A549 treated with CpdA at 1 μM for 4 hours (cell line): ENCODE measurements at places on chromosomes 13 and 19. TPM values are rescaled to one million over a fixed set of nuclear protein-coding genes. Genes with fewer than 3 reads are reported as not detected.

Gene TTYH1
- total RNA-seq = 0.10 TPM in 1 of 5 replicates, not detected in the others

Gene PSG3
- 0.10 to 0.17 TPM (median 0.17 TPM) in 3 of 5 replicates, not detected in the others for total RNA-seq

Gene NKG7
- total RNA-seq = not detected in 5 replicates

Gene ZNF528
- total RNA-seq = 0.15 to 0.50 TPM (median 0.31 TPM) in 5 replicates

Gene IRGC
- total RNA-seq = not detected in 5 replicates

Gene UGGT2
- total RNA-seq = 9.1 to 9.9 TPM (median 9.6 TPM) in 5 replicates

Gene URAD
- total RNA-seq = not detected in 5 replicates

Gene CDC16
- 36.5 to 44.2 TPM (median 38.8 TPM) in 5 replicates for total RNA-seq

Gene CYP2S1
- total RNA-seq = 24.4 to 29.1 TPM (median 28.3 TPM) in 5 replicates

Gene MISP3
- total RNA-seq = 3.1 to 4.3 TPM (median 4.0 TPM) in 5 replicates

Gene STARD13
- total RNA-seq = 2.6 to 4.3 TPM (median 2.9 TPM) in 5 replicates

Gene NLRP13
- not detected in 5 replicates for total RNA-seq

Gene PLIN5
- total RNA-seq = 0.06 to 0.25 TPM (median 0.17 TPM) in 4 of 5 replicates, not detected in the other

Gene GNG14
- not detected in 5 replicates for total RNA-seq

Gene LRFN3
- total RNA-seq = 16.7 to 26.3 TPM (median 20.5 TPM) in 5 replicates

Gene KLHL26
- 2.3 to 3.8 TPM (median 3.1 TPM) in 5 replicates for total RNA-seq

Gene C13orf42
- total RNA-seq = not detected in 5 replicates

Gene BICRA
- 12.0 to 16.8 TPM (median 13.9 TPM) in 5 replicates for total RNA-seq

Gene FCAR
- total RNA-seq = not detected in 5 replicates

Gene PCDH9
- total RNA-seq = 7.2 to 8.7 TPM (median 8.3 TPM) in 5 replicates

Gene CCDC169
- total RNA-seq = 0.30 to 0.47 TPM (median 0.40 TPM) in 5 replicates

Gene PRSS57
- total RNA-seq = 0.13 TPM in 1 of 5 replicates, not detected in the others

Gene IGLON5
- total RNA-seq = 0.02 to 0.06 TPM (median 0.05 TPM) in 3 of 5 replicates, not detected in the others

Gene CLIP3
- 0.83 to 1.4 TPM (median 1.0 TPM) in 5 replicates for total RNA-seq

Gene UNC13A
- total RNA-seq = 1.5 to 2.0 TPM (median 1.7 TPM) in 5 replicates

Gene FAM124A
- total RNA-seq = 2.0 to 2.6 TPM (median 2.4 TPM) in 5 replicates

Gene MEDAG
- 0.07 to 0.08 TPM (median 0.07 TPM) in 3 of 5 replicates, not detected in the others for total RNA-seq

Gene CYP4F3
- 2.1 to 2.9 TPM (median 2.4 TPM) in 5 replicates for total RNA-seq

Gene ONECUT3
- 0.01 TPM in 2 of 5 replicates, not detected in the others for total RNA-seq

Gene OR7D4
- total RNA-seq = not detected in 5 replicates

Gene TMEM59L
- 4.2 to 6.2 TPM (median 5.2 TPM) in 5 replicates for total RNA-seq

Gene ZNF626
- not detected in 5 replicates for total RNA-seq

Gene CHAMP1
- 19.3 to 24.0 TPM (median 20.1 TPM) in 5 replicates for total RNA-seq

Gene TUBB4A
- total RNA-seq = 5.0 to 6.5 TPM (median 6.4 TPM) in 5 replicates

Gene IQCN
- total RNA-seq = 0.31 to 0.59 TPM (median 0.39 TPM) in 5 replicates

Gene IFNL1
- 0.06 to 0.23 TPM in 2 of 5 replicates, not detected in the others for total RNA-seq

Gene PALM
- 10.0 to 17.7 TPM (median 15.2 TPM) in 5 replicates for total RNA-seq

Gene MCEMP1
- total RNA-seq = not detected in 5 replicates

Gene HTR2A
- total RNA-seq = not detected in 5 replicates

Gene TEX101
- not detected in 5 replicates for total RNA-seq

Gene SGCG
- total RNA-seq = not detected in 5 replicates

Gene PABPC3
- total RNA-seq = 0.10 to 0.17 TPM (median 0.13 TPM) in 5 replicates

Gene SYCN
- not detected in 5 replicates for total RNA-seq

Gene ANKRD24
- 0.12 to 0.28 TPM (median 0.21 TPM) in 5 replicates for total RNA-seq

Gene COX7A1
- total RNA-seq = not detected in 5 replicates

Gene TGFBR3L
- total RNA-seq = 1.3 to 2.3 TPM (median 2.0 TPM) in 5 replicates

Gene PEAK3
- not detected in 5 replicates for total RNA-seq

Gene CEACAM20
- 0.08 TPM in 1 of 5 replicates, not detected in the others for total RNA-seq

Gene ZNF491
- total RNA-seq = not detected in 5 replicates

Gene CYP4F12
- 0.97 to 1.6 TPM (median 1.5 TPM) in 5 replicates for total RNA-seq

Gene CYP4F2
- total RNA-seq = 0.07 to 0.49 TPM (median 0.21 TPM) in 4 of 5 replicates, not detected in the other
